ENCODE measurements at places on chromosomes 12 and 14. TPM values are rescaled to one million over a fixed set of nuclear protein-coding genes. Genes with fewer than 3 reads are reported as not detected.

DNA sequence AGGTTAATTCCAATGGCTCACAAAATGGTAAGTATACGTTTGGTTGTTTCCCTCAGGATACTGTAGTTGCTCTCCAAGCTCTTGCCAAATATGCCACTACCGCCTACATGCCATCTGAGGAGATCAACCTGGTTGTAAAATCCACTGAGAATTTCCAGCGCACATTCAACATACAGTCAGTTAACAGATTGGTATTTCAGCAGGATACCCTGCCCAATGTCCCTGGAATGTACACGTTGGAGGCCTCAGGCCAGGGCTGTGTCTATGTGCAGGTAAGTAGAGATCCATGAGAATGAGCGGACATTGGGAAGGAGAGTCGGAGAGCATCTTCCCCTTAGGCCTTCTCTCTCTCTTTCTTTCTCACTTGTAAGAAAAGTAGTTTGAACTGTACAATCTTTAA is 45.4 kb downstream of the A2ML1 start:
- no peak overlapping the region for H3K27ac ChIP-seq
- no peaks in the 10 kb centered on the region for H3K4me1 ChIP-seq
- no peaks in the 10 kb centered on the region for H3K36me3 ChIP-seq
- H3K4me3 ChIP-seq: no peak overlapping the region

DNA sequence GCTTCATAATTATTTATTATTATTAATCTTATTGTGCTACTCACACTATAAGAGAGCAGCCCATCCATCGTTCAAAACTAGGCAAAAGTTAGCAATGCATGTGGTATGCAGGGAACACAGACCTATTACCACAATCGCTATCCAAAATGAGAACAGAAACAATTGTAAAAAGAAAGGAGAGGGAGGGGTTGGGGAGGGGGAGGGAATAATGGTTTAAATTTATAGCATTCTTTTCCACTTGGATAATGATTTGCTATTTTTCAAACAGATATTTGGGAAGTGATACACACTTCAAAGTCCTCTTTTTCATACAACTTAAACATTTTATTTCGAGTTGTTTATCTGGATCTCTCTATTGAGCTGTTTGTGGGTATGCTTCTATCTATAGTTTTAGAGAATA is 248.6 kb upstream of the SOX5 start:
- no peaks in the 10 kb centered on the region for H3K36me3 ChIP-seq
- H3K27me3 ChIP-seq: no peaks in the 10 kb centered on the region
- H3K4me3 ChIP-seq: no peak overlapping the region
- H3K4me1 ChIP-seq: no peaks in the 10 kb centered on the region
- DNase-seq: no peak
- H3K27ac ChIP-seq: no peak overlapping the region

- H3K36me3 ChIP-seq: no peaks in the 10 kb centered on the region
- no peak overlapping the region for H3K27ac ChIP-seq
- no peaks in the 10 kb centered on the region for H3K4me1 ChIP-seq
- H3K27me3 ChIP-seq: no peaks in the 10 kb centered on the region
- DNase-seq: no peak
- no peak overlapping the region for H3K4me3 ChIP-seq
These were observed 68.4 kb upstream of the BCAT1 start for GRCh38 chr12:25017336-25017735.

DNA sequence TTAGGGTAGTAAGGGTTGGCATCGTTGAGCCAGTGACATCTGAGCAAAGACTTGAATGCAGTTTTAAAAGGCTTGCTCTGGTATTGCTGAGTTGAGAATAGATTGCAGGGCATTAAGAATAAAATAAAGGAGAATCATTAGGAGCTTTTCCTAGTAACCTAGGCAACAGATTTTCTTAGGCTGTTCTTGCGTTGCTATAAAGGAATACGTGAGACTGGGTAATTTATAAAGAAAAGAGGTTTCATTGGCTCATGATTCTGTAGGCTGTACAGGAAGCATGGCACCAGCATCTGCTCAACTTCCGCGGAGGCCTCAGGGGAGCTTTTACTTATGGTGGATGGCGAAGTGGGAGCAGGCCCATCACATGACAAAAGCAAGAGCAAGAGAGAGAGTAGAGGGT is 97.4 kb downstream of the RAD51B start:
- H3K27ac ChIP-seq: no peak overlapping the region
- no peaks in the 10 kb centered on the region for H3K4me1 ChIP-seq
- no peaks in the 10 kb centered on the region for H3K36me3 ChIP-seq
- no peak overlapping the region for H3K4me3 ChIP-seq
- no peaks in the 10 kb centered on the region for H3K27me3 ChIP-seq
- DNase-seq: no peak

The FOXN4 gene
- total RNA-seq: not detected

The LRRIQ1 gene
- total RNA-seq: 4.6 TPM

The IRAK3 gene
- 18.5 TPM for total RNA-seq

The ACVRL1 gene
- total RNA-seq: 115 TPM

The SLC25A47 gene
- total RNA-seq: not detected

The SVOP gene
- total RNA-seq: not detected

Data from left lung (tissue), 14 donors.